Activated naive CD8-positive, alpha-beta T cell treated with anti-CD3 and anti-CD28 coated beads for 36 hours (primary cell): ENCODE measurements at places on chromosomes 3 and 15. TPM values are rescaled to one million over a fixed set of nuclear protein-coding genes. Genes with fewer than 3 reads are reported as not detected.

Gene ARGFX
- not detected for total RNA-seq

Gene ACAA1
- total RNA-seq = 69.0 TPM

Gene MCF2L2
- total RNA-seq = 1.9 TPM

Gene DNAJC13
- total RNA-seq = 32.1 TPM

Gene CPN2
- total RNA-seq = not detected

Gene SI
- not detected for total RNA-seq

Gene SAMMSON
- not detected for total RNA-seq

Gene ACKR2
- total RNA-seq = 2.8 TPM

Gene CRYGS
- total RNA-seq = 1.7 TPM

Gene ADAMTS17
- 2.5 TPM for total RNA-seq

- DNase-seq = no peak
Observed at GRCh38 chr3:114660124-114660523, 366.3 kb downstream of the TIGIT start.

- peak; percentile 24 for DNase-seq
Observed at GRCh38 chr3:194103505-194103904, 32.4 kb upstream of the HES1 start.

GRCh38 chr3:156782921-156783320 lies 43.2 kb upstream of the LEKR1 start:
- DNase-seq = no peak

GRCh38 chr3:42589382-42590109 lies 1.1 kb upstream of the SS18L2 start:
- no peak for DNase-seq

DNA sequence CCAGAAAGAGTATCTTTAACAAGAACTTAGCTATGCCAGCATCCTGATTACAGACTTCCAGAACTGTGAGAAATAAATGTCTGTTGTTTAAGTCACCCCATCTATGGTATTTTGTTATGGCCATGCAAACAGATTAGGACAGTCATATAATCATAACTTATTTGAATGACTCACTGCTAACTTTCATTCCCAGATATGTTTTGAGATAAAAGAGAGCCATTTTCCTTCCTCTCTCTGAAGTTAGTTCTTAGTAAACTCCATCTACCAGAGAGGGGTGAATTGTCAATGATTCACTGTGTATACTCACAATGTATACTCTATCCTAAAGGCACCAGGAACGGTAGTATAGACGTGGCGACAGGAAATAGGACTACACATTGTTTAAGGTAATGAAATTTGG lies 179.4 kb upstream of the DPH6 start:
- DNase-seq = no peak

DNA sequence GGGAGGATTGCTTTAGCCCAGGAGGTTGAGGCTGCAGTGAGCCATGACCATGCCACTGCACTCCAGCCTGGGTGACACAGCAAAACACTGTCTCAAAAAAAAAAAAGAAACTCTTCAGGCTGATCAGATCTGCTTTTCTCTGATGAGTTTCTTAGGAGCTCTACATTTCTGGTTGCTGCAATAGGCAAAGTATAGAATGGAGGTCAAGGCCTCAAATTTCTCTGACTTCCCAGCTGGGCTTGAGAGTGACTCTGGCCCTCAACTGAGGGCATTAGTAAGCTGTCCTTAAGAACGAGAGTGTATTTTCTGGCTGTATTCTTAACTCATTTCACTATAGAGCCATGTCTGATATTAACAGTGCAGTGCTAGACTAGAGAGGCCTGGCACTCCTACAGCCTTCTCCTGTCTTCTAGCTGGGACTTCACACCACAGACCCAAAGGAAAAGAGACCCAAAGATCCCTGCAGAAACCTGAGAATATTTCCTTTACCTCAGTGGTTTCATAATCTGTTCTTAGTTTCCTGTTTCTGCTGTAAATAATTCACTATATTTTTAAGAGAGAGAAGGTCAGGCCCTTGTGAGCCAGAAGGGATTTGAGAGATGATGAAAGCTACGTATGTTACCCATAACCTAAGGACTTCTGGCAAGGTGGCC lies 2.0 kb upstream of the NR1I2 start:
- no peak for DNase-seq

DNA sequence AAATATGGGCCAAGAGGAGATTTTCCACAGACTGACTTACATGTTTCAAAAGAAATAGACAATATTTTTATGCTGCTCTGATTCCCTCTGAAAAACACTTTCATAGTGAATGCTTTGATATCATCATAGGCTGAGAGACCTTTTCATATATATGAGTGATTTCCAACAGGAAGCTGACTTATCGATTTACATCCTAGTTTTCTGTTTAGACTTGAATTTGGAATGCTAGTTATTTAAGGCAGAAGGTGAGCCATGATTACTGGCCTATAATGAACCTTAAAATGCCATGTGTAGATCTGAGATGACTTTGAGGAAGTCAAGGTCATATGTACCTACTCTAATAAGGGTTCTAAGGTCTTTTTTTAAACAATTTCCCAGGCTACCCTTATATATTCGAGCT lies 1126.1 kb downstream of the ROBO1 start:
- DNase-seq = no peak

GRCh38 chr3:72482589-72483321 lies 365.5 kb downstream of the SHQ1 start:
- DNase-seq = peak; percentile 72

DNA sequence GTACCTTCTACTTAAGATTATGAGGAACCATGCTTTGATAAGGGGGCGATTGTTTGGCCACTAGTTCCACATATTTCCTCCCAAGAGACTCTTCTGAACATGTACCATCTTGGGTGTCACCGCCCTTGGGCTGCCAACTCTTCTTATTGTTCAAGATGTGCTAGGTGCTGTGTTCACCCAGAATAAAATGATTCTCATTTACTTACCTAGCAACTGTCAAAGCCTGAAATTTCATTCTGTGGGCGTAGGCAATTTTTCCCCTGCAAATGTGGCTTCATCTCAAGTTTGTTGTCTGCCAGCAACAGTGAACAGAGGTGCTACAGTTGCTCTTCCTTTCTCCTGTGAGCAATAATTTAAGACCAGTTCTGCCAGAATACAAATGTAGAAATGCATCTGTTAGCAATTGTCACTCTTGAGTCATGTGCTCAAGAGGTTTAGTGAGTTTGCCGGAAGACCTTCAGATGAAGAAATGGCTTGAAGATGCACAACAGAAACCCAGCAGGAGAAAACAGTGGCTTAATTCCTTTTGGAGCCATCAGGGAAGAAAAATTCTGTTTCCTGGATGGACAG lies 41.3 kb upstream of the RARB start:
- no peak for DNase-seq

DNA sequence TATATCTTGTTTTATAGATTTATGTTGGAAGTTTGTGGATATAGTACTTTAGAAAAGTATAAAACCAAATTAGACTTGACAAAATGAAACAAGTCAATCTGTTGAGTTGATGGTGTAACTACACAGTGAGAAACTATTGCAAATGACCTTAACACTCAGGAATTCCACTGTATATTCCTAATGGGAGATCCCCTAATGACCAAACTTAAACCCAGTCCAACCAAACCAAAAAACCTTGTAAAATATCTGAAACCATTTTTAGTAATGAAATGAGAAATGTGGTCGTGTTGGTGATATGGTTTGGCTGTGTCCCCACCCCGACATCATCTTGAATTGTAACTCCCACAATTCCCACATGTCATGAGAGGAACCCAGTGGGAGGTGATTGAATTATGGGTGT lies 31.9 kb upstream of the ATP13A3 start:
- no peak for DNase-seq

GRCh38 chr3:169085827-169086226 lies 577.7 kb downstream of the MECOM start:
- no peak for DNase-seq

DNA sequence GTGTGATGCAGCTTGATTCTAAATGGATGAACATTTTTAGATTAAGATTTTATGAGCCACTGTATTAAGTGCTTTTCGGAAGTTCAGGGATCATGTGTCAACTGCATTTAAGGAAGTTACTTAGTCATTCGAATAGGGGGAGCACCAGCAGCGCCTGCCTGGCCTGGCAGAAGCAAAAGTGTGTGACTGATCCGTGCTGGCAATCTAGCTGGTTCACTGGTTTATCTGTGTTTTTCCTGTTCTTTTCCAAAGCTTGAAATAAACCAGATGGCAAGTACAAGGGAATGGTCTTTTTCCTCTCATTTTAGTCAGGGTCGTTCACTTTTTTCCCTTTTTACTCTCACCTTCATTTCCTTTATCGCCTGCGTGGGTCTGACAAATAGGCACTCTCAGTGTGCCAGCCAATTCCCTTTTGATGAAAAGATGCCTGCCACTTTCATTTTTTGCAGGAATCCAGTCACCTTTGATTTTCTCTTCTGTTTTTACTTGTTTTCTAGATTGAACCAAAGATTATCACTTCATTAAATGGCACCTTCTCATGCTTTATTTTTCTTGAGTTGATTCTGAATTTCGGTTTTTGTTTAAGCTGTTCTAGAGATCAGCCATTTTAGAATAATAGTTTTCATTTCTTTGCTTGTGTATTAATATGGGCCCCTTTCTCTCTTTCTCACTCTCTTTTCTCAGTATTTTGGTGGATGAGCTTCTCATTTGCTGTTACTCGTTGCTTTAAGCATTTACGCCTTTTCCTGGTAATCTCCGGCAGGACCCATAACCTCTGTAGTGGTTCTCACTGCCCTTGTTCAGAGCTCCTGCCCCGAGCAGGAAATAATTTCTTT lies 2.8 kb downstream of the ABHD2 start:
- DNase-seq = peak; percentile 26

- DNase-seq = no peak
Observed at GRCh38 chr3:55505776-55506175, 18.7 kb upstream of the WNT5A start.

DNA sequence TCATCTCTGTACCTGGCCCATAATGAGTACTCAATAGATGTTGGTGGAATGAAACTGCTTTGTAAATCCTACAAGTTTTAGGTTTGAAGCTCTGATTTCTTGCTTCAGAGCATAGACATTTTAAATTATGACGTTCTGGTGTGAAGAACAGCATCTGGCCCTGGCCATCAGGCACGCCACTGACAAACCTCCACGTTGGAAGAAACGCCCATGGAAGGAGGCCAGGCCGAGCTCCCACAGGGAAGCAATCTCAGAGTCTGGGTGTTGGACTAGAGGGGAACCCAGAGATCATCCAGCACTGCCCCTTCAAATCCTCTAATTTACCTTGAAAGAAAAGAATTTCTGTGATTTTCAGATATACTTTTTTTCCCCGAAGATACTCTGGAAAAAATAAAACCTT lies 328.1 kb upstream of the RGMA start:
- DNase-seq = no peak

DNA sequence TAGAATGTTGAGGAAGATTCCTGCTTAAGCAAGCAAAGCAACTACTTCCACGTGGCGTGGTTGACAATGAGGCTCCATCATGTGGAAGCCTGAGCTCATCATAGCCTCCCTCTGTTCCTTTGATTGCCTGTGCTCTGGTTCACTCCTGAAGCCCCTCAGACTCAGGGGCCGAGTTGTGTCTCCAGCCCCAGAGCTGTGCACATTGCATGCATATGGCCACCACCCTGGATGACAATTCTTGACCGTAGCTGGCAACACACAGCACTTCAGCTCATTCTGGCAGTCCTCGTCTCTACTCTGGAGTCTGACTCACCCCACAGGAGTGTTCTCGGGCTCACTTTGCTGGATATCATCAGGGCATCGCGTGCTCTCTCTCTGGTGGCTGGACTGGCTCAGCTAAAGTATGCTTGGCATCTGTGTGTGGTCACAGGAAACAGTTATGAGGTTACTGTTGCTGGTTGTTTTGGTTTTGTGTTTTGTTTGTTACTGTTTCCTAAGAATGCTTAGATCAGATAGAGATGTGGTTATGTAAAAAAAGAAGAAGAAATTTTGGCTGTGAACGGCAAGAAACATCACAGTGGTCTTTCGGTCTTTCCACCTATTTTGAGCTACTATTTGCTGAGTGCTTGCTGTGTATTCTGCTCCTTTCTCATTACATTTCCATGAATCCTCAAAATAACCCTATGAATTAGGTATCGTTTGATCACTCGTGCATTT lies 41.6 kb upstream of the MRPS22 start:
- no peak for DNase-seq

GRCh38 chr3:33855884-33856546 lies 57.6 kb downstream of the PDCD6IP start:
- no peak for DNase-seq

DNA sequence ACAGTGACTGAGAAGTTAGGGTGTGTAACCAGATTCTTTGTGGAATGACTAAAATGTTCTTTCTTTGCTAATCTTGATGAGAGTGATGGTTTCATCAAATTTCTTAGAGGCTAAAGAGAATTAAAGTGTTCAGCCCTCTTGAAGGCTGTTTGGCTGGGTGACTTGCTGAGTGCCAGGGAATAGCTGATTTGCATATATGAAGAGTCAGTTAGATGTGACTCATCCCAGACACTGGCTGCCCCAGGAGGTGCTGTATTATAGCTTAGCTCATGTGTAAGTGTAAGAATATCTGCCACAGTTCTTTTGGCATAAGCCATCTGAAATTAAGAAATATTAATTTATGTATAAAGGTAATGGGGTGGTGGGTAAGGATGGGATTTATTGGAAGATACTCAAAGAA lies 535.1 kb downstream of the NLGN1 start:
- no peak for DNase-seq
